CD4-positive, alpha-beta T cell treated with Interferon alpha-2 for 1 hour (primary cell): ENCODE measurements at places on chromosomes 3 and 15.

DNA sequence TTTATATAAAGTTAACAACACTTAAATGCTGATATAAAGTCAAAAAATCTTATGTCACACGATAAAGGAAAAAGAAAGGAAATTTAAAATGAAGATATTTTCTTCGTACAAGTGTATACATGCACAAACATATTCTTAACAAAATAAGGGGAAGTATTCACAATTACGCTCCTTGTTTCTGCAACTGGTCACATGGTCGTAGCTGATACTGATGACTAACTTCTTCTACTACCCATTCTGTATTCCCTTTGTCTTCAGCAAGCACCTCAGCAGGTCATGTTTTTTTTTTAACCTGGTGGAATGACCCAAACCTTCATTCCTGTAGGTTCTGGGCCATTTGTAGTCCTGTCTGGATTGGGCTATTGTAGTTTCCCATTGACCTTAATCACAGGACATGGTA lies 30.0 kb upstream of the CMTM8 start:
- DNase-seq, result no peak

- DNase-seq, result no peak
Measured at GRCh38 chr3:153165261-153165681, 3.2 kb downstream of the RAP2B start.

GRCh38 chr15:71570736-71571135 lies 239.6 kb upstream of the NR2E3 start:
- no peak for DNase-seq

DNA sequence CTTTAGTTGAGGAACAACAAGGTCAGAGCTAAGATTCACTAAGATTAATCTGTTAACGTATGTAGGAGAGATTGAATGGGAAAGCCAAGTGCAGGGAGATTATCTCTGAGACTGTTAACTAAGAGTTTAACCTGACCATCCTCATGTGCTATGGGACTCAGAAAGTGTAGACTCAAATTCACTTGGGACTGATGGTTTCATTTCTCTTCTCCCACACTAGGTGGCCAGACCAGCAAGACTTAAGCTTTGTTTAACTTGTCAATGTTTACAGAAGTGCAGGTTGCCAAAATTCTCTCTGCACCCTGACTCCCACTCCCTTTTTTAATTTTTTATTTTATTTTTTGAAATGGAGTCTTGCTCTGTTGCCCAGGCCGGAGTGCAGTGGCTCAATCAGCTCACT lies 6.3 kb upstream of the HEXA start:
- no peak for DNase-seq
